Activated T-helper 17 cell treated with anti-CD3 and anti-CD28 coated beads, Interleukin-2, amount 50 U/mL, for 72 hours (primary cell): ENCODE measurements at places on chromosomes 13 and 19. TPM values are rescaled to one million over a fixed set of nuclear protein-coding genes. Genes with fewer than 3 reads are reported as not detected.

Gene SYCN
- not detected for total RNA-seq

Gene KL
- 0.08 TPM for total RNA-seq

Gene NDUFA3
- total RNA-seq: 70.1 TPM

Gene ZNF443
- 1.9 TPM for total RNA-seq

Gene ZNF534
- not detected for total RNA-seq

Gene PHF11
- 64.5 TPM for total RNA-seq

Gene KLK4
- not detected for total RNA-seq

Gene ZNF543
- 6.6 TPM for total RNA-seq

Gene SERPINE3
- not detected for total RNA-seq

DNA sequence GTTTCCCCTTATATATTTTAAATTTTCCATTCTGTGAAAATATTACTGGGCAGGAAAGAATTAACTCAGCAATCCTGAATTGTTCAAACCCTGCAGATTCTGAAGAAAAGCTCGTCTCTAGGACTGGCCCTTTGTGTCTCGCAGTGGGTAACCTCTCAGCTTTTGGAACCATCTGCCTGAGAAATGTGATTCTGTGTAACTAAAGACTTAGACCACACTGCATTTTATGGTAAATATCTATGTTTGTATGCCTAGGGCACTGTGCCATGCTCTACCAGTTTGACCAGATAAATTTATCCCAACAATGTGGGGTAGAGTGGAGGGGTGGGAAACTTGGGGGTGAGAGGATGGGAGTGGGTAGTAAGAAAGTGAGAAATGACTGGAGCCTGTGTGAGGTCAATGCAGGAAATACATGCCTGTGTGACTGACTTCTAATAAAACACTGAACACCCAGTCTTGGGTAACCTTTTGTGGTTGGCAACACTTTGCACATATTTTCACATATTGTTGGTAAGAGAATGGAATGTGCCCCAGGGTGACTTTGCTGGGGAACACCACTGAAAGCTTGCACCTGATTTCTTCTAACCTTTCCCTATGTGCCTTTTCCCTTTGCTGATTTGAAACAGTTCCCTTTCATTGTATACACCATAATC, 1181.9 kb downstream of the OLFM4 start:
- ATAC-seq: no peak

- ATAC-seq: no peak
Observed at GRCh38 chr13:33227927-33228647, 57.5 kb downstream of the STARD13 start.

GRCh38 chr13:78659732-78660494, 958 bp upstream of the OBI1 start:
- no peak for ATAC-seq

DNA sequence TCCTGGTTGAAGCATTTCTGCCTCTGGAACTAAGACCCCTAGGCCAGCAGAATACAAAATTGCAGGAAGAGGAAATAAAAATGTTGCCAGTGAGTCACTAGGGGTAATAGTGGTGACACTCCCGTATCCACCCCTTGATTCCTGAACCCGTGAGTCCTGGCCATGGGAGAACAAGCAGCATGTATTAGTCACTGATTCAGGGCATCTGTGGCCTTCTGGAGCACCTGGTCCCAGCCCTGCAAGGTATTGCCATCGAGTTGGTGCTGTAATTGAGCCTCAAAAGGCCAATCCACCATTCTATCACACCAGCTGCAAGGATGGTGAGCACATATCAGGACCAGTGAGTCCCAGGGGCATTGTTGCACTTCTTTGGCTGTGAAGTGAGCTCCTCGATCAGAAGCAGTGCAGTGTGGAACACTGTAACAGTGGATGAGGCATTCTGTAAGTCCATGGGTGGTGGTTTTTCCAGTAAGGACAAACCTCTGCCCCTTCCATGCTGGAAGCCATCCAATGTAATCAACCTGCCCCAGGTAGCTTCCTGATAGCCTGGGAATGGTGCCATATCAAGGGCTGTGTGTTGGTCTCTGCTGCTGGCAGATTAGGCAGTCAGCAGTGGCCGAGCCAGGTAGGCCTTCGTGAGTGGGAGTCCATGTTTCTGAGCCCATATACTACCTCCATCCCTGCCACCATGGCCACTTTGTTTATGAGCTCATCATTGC, 39.6 kb downstream of the C1QTNF9 start:
- no peak for ATAC-seq

DNA sequence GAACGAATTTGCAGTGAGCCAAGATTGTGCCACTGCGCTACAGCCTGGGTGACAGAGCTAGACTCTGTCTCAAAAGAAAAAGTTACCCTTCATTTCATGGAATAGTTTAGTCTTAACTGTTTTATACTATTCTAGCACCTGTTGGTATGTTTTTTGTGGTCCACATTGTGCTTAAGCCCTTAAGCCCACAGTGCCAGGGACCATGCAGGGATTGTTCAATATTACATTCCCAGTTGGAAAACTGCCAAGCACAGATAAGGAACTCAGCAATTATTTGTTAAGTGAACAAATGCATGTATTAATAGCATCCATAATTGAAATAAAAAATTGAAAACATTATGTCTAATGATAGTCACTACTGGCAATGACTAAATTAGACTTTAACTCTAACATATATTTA, 193.5 kb downstream of the PCDH17 start:
- ATAC-seq: no peak

DNA sequence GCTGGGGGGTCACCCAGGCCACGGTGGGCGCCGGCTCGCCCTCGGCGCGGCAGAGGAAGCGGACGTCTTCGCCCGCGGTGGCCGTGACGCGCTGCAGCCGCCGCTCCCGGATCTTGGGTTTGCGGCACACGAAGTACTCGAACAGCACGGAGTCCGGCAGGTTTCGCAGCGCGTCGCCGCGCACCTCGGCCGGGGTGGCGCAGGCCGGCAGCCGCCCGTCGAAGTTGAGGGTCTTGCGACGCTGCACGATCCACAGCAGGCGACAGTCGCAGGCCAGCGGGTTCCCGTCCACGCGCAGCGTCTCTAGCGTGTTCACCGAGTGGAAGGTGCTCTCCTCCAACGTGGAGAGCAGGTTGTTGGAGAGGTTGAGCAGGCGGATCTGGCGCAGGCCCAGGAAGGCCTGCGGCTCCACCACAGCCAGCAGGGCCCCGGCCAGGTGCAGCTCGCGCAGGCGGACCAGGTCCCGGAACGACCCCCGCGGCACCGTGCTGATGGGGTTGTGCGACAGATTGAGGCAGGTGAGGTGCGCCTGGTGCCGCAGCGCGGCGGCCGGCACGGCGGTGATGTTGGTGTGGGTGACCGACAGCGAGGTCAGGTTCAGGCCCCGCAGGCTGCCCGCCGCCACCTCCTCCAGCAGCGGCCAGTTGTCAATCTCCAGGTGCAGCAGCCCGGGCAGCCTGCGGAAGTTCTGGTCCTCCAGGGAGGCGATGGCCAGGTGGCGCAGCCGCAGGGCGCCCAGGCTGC, 8.6 kb upstream of the PEAK3 start:
- peak; percentile 35 for ATAC-seq

GRCh38 chr19:49779731-49780555, 13.1 kb downstream of the AP2A1 start:
- ATAC-seq: no peak

- ATAC-seq: no peak
Observed at GRCh38 chr13:47413112-47413511, 516.3 kb upstream of the HTR2A start.

DNA sequence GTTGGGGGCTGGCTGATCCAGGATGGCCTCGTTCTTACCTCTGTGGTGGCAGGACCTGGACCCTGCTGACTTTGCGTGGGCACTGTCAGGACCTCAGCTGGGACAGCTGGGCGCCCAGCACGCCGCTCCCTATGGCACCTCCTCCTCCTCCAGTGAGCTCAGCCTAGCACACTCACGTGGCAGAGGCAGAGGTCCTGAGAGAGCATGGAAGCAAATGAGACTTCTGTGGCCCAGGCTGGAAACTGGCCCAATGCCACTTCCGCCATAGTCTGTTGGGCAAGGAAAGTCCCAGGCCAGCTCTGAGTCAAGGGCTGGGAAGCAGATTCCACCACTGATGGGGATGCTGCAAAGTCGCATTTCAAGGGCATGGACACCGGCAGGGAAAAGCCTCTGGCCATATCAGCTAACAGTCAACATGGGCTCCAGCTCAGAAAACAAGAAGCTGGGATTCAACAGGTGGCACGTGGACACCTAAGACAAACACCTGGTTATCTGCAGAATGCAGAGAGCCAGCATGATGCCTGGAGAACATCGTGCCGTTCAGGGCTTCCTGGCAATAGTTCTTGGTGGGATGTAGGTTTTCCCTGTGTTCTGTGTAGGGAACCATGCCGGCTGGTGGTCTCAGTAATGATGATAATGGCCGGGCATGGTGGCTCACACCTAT, 16.7 kb downstream of the MYBPC2 start:
- no peak for ATAC-seq

DNA sequence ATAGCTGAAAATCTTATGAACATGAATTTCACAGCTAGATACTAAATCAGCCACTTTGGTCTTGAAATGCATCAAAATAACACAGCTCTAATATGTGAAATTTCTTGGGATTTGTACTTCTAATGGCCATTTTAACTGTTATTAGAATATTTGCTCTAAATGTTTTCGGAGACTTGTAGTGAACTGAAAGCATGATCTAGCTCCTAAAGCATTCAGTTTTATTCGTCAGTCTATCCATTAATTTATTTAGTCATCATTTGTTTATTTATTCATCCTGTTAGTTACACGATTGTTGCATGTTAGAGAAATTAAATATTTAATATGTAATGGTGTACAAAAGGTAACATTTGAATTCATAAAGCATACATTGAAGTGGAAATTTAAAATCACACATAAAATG, 1132.7 kb downstream of the SLITRK1 start:
- no peak for ATAC-seq

DNA sequence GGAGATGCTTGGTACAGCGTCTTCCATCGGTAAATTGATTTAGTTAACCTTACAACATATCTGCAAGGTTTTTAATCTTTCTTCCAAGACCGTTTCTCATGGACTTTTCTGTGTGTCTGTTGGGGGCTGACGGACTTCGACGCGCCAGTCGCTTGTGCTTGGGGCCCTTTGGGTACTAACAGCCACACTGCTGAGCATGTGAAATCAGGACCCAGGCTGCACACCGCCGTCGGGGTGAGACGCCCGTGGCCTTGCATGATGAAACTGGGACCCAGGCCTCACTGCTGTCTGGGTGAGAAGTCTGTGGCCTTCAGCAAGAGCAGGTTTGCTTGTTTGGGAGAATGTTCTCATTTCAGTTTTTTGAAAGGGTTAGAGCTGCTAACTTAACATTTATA, 9.8 kb downstream of the ATP4B start:
- ATAC-seq: no peak

DNA sequence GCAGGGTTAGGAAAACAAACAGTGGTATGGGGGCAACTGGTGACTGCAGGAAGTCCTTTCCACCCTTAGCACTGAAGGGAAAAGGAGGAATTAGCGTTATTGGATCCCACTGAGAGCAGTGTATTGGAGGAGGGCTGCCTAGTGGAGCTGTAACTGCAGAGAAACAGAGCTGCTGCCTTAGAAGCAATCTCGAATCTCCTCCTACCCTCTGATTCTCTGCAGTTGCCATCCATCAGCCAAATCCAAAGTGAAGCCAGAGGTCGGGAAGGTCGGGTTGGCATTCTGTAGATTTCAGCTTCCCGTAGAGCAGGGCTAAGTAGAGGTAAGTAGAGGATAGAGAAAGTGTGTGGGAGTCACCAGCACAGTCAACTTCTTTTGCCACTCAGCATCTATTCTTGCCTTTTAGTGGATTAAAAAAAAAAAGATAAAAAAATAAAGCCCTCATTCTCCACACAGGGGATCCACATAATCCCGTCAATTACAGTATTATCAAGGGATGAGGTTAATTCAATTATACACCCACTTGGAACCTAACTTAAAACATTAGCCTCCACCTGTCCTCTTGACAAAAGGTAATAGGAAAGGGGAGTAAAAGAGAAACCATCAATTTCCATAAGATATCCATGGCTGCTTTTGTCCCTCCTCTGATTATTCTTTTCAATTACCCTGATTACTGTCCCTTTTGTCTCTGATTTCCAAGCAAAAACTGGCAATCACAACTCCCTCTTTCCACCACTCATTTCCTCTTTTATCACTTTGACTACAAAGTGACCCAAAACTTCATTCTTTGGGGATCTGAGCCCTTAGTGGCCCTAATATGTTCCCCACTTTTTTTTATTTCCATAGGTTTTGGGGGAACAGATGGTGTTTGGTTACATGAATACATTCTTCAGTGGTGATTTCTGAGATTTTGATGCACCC, 234.7 kb downstream of the RBM26 start:
- no peak for ATAC-seq

GRCh38 chr13:60210510-60211330, 47.0 kb upstream of the DIAPH3 start:
- no peak for ATAC-seq

DNA sequence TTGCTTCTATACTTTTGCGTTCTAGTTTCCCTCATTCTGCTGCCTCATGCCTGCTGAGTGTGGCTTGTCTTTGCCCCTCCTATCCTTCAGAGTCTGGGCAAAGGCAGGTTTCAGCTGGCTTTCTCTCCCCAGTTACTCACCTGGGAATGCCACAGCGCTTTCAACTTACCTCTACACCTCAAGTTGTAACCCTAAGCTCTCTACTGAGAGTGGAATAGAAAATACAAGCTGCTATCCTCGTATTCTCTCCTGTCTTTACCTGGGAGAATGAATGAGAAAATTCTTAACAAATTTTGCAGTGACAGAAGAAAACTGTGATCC, 316.3 kb upstream of the KLF12 start:
- no peak for ATAC-seq

- ATAC-seq: no peak
Observed at GRCh38 chr19:5908773-5909442, 4.2 kb downstream of the VMAC start.

DNA sequence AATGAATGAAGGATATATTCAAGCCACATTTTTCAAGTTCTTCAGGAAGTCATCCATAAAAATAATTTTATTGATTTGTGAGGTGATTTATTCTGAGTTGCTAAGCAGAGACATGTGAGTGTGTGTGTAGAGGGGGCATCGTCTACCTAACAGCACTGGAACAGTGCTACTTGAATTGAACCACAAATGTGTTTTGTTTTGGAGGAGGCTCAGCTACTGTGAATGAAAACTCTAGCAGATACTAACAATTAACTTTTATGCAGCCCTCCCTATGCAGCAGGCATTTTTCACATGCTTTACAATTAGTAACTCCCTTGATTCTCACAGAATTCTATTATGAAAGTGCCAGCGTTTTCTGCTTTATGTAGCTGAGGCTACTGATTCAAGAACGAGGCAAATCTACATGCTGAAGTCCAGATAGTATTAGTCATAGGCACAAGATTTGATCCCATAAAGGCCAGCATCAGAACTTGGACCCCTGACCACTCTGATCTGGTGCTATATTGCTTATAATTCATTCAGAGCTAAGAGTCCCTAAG, 103.7 kb downstream of the MYO16 start:
- ATAC-seq: no peak

DNA sequence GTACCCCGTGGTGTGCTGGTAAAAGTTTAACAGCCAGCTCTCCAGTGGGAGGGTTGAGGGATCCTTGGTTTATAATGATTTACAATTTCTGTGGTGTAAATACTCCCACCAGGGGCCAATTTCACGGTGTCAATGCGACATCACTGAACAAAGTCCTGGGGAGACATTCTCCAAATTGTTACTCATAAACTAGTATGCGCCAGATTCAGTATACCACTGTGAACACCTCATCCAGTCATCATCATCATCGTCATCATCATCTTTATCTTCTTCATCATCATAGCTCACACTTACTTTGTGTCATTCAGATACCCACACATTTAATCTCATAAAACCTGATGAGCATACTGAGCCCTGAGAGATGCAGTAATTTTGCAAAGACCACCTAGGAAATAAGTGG, 17.2 kb upstream of the TNFSF14 start:
- peak; percentile 82 for ATAC-seq

- ATAC-seq: no peak
Observed at GRCh38 chr19:30064348-30064699, 122.3 kb downstream of the URI1 start.
